Sigmoid colon (tissue), 7 donors: ENCODE measurements at places on chromosomes 2 and 18. TPM values are rescaled to one million over a fixed set of nuclear protein-coding genes. Genes with fewer than 3 reads are reported as not detected.

- peak; percentile 76 for DNase-seq
These were observed 85.0 kb downstream of the USP40 start for GRCh38 chr2:233481368-233482142.

DNA sequence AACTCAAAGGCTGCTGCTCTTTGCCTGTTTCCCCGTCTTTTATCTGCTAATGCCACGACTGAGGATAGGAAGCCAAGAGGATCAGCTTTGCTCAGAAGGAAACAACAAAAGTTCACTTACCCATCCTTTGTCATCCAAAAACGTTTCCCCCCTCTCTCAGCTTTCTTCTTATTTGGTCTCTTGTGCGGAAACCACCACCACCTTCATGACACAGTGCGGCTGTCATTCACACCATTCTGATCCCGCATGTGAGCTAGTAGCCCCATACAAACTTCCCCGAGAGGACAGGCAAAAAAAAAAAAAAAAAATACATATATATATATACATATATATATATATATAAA lies 656 bp downstream of the LRRTM4 start:
- DNase-seq: no peak

- no peak for DNase-seq
These were observed 111.9 kb upstream of the MAP2 start for GRCh38 chr2:209311948-209312347.

- peak; percentile 85 for DNase-seq
These were observed 909 bp downstream of the NFATC1 start for GRCh38 chr18:79396431-79397246.

DNA sequence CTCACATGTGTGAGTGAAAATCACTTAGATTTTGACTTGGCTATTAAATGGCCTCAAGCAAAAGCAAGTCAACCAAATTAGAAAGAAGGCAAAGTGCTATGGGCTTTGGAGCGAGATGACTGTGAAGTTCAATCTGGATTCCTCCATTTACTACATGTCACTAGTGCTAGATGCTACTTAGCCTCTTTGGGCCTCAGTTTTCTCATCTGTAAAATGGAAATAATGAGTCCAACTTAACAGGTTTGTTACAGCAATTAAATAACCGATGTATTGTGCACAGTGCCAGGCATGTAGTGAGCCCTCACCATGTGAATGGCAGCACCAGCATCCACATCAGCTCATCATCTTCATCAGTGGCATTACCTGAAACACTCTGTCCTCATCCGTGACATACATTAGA lies 376.3 kb downstream of the MTX2 start:
- DNase-seq: no peak

DNA sequence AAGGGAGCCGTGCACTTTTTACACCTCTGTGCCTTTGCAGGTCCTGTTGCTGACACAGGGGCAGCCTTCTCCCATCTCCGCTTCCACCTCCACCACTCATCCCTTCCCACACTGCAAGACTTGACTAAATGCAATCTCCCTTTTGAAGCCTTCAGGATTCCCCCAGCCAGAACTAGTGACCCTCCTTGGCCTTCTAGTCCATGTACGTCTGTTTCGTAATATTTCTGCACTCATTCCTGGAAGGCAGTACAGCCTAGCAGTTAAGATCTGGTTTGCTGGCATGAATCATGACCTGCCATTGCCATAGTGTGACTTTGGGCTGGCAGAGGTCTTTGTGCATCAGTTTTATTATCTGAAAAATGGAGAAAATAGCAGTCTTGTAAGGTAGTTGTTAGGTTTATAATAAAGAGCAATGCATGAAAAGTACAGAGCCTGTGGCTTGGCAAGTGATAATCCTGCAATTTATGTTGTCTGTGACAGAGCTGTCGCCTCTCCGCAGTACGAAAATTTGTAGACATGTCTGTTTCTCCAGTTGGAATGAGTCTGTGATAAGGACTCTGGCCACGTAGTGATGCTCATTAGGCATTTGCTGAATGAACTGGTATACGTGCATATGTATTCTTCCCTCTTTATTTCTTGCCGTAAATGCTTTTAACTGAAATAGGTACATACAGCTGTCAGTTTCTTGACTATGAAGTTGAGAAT lies 36.7 kb downstream of the NCK2 start:
- no peak for DNase-seq

GRCh38 chr2:64819774-64820688 lies 166.3 kb upstream of the SERTAD2 start:
- no peak for DNase-seq

DNA sequence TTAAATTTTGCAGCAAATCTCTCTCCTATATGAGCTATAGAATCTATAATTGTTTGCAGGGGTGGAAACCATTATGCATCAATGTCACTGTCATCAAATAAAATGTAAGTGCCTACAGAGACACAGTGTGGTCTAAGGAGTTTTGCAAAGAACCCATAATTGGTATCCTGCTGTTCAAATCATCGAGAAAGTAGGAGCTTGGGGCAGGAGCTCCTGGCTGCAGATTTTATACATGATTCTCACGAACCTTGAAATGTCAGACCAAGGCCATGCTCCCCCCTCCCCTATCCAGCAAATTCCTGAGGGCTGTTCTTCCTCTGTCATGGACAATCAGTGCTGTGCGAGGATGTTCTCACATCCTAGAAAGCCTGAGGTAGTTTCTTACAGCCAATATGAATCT lies 119.5 kb upstream of the CYRIA start:
- DNase-seq: no peak

DNA sequence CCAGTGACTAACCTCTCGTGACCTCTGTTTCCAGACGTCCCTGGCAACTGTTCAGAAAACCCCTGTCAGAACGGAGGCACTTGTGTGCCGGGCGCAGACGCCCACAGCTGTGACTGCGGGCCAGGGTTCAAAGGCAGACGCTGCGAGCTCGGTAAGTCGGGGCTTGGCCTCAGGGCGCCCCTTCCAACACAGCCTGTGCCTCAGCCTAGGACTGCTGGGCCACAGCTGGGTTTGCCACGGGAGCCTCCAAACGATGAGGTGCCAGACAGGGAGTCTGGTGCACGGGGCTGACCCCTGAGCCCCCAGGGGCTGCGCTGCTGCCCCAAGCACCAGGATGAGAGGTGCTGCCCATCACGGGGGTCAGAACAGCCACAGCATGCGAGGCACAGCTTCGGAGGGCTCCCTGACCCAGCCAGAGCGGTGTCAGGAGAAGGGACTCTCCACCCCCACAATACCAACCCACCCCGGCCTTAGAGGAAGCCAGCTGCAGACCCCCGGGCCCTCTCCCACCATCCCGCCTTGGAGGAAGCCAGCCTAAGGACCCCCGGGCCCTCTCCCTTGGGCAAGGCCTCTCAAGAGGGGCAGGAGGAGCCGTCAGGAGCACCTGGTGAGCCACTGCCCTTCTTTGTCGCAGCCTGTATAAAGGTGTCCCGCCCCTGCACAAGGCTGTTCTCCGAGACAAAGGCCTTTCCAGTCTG lies 20.3 kb downstream of the MTERF4 start:
- no peak for DNase-seq

GRCh38 chr2:19205983-19206533 lies 152.4 kb downstream of the OSR1 start:
- DNase-seq: no peak

- no peak for DNase-seq
These were observed 133.5 kb downstream of the QPCT start for GRCh38 chr2:37477921-37478320.

DNA sequence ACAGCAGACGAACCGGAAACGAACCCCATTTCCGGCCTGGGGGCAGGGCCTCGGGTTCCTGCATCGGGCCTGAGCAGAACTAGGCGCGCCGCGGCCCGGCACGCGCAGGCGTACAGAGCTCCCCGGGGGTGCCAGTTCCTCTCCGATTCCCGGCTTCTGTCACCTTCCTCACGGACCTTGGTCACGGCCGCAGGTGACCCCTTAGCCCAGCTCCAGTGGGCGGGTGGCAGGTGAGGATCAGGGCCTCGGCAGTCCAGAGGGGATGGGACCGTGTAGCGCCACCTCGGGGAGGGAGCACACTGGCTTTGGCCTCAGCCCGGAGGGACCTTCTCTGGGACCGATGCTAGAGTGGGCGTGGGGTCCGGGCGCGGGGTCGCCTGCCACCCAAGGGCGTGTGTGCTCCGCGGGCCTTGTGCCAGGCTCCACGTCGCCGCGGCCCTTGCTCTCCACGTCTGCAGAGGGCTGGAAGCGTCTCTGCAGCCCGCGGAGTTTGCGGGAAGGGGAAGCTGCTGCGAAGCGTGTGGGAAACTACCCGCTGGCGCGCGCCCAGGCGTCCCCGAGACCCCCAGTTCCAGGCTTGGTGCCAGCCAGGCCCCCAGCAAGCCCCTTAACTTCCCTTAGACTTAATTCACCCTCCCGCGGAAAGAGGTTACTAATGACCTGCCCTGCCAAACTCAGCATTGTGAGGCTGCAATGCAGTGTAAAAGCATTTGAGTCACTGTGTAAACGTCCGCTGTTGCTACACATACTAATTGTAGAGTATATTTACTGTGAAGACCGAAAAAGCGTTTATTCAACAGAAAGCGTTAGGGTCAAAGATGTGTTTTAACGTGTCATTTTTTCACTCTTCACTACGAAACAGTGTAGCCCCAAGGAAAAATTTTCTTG lies at the start of gene TRAPPC12:
Gene TRAPPC12, plus strand, starts transcription at position 48 of the 888 bp plus-strand sequence. CDS start 7,930 bp downstream, outside the sequence.
- DNase-seq: peak; percentile 95

DNA sequence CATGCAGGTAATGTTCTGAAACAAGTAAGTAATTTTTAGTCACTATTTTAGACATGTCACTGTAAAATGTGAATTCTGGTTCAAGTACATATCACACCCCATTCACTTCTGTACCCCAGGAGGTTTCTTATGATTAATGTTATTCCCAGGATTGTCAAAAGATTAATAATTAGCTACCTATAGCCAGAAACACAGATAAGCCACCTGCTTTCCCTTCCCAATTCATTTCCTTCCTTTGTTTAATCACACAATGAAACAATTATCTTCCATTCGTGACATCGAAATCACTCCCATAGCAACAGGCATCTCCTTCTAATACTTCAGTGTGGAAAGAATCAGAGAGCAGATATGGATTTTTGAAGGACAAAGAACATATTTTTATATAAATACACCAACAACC lies 1650.3 kb upstream of the CELF4 start:
- no peak for DNase-seq

DNA sequence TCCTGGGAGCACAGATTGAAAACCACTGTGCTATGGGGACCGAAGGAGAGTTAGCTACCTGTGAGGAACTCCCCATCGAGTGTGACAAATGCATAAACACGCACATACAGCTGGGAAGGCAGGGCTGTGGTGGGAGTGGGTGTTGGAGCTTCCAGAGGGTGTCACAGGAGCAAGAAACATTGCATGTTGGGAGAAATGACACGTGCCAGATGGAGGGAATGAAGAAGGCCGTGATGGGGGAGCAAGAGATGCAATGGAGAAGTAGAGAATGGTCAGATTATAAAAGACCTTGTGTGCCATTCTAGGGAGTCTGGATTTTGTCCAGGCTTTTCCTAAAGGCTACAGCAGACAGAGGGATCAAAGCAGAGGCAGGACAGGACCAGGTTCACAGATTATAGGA lies 91.1 kb upstream of the NDUFV2 start:
- DNase-seq: no peak

- no peak for DNase-seq
These were observed 52.3 kb downstream of the FOXI3 start for GRCh38 chr2:88400037-88400767.

- DNase-seq: no peak
These were observed 65.1 kb downstream of the CUL3 start for GRCh38 chr2:224520064-224520463.

- DNase-seq: no peak
These were observed 57.5 kb downstream of the PAX3 start for GRCh38 chr2:222241128-222241870.

GRCh38 chr2:29417630-29418029 lies 302.4 kb downstream of the CLIP4 start:
- DNase-seq: no peak

DNA sequence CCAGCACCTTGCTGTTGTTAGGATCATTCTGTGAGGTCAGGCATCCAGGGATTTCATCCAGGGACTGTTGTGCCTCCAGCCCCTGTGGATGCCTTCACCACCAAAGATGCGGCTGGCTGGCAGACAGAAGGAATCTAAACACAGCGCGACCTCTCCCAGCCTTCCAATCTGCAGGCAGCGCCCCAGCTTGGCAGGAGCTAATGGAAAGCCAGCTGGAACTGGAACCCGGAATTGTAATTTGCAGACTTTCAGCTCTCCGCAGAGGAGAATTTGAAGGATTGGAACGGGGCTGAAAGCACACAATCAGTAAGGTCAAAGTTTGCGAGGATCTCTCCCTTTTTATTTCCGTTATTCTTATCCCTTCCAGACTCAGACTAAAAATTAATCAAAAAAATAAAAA lies 127.8 kb downstream of the TRIB2 start:
- no peak for DNase-seq

- DNase-seq: no peak
These were observed 590 bp downstream of the MDH1 start for GRCh38 chr2:63589148-63589958.

DNA sequence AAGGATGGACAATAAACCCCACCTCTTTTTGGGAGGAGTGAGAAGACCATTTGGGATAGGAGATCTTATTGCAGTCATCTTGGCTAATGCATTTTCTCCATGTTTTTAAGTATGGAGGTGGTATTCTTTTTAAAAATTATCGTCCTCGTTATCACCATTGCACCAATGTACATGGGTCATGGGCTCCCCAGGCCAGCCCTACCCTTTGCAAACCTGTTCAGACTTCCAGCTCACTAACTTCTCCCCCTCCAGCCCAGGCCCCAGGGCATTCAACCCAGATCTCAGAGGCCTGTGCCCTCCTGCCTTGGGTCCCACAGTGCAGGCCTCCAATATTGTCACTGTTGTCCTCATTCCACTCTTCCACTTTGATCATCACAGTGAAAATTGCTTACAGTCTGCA lies 68.4 kb downstream of the BCL2L11 start:
- no peak for DNase-seq

DNA sequence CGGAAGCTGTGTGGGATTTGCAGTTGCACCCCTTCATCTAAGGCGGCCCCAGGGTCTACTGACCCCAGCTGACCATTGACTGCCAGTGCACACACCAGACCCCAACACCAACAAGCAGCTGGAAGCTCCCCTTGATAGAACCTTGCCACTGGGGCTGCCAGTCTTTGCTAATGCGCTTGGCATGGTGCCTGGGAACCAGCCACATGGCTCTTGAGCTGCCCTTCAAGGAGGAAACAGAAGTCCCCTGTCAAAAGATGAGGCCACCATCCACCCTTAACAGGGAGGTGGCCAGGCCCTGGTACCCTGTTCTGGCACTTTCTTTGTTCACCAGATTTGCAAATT lies 8.6 kb downstream of the ALPI start:
- DNase-seq: peak; percentile 44

ZNF892 gene
- 6.4 TPM for total RNA-seq

CLEC4F gene
- not detected for total RNA-seq

CRYBA2 gene
- not detected for total RNA-seq

FTCDNL1 gene
- total RNA-seq: 3.6 TPM

PMAIP1 gene
- total RNA-seq: not detected

TCF7L1 gene
- total RNA-seq: 7.1 TPM

ABCA12 gene
- total RNA-seq: 0.28 TPM

SPP2 gene
- total RNA-seq: not detected

ALPG gene
- not detected for total RNA-seq

LINC00305 gene
- total RNA-seq: not detected
